ENCODE measurements at places on chromosomes 3 and 15. TPM values are rescaled to one million over a fixed set of nuclear protein-coding genes. Genes with fewer than 3 reads are reported as not detected.

The TLR9 gene
- 0.36 TPM for polyA plus RNA-seq

DNA sequence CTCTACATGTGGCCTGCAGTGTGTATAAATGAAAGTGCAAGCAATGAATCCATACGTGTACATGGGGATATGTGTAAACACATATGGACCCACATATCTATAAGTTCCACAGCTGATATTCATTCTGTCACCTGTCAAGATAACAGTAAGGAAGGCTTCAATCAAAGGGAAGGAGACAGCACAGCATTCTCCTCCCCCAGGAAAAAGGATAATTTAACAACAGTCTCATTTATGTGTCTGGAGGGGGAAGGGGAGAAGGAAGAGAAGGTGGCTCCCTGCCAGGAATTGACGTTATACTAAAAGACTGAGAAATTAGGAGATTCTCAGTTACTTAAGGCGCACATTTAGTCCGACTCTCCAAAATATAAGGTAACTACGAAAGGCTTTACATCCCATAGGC is 345.9 kb downstream of the FOXP1 start:
- no peak for DNase-seq

The ACTC1 gene
- 0.87 TPM for polyA plus RNA-seq

The SH2D7 gene
- 0.93 TPM for polyA plus RNA-seq

DNA sequence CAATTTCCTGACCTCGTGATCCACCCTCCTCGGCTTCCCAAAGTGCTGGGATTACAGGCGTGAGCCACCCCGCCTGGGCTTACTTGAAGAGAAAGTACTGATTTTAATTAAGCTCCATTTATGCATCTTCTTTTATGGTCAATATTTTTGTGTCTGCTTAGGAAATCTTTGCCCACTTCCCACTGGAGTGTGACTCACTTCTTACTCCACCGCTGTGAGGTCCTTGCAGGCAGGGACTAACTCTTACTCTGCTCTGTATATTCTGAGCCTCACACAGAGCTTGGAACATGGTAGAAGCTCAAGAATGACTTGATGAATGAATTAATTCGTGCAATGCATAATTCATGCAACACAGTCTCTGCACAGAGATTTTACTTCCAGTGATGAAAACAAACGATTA is 2.9 kb upstream of the TM4SF19 start:
- no peak for DNase-seq

GRCh38 chr3:30299674-30300385 is 306.6 kb upstream of the TGFBR2 start:
- DNase-seq: no peak

GRCh38 chr15:37638116-37638515 is 296.3 kb upstream of the TMCO5A start:
- DNase-seq: no peak

GRCh38 chr3:168544097-168544957 is 448.6 kb upstream of the GOLIM4 start:
- DNase-seq: no peak

DNA sequence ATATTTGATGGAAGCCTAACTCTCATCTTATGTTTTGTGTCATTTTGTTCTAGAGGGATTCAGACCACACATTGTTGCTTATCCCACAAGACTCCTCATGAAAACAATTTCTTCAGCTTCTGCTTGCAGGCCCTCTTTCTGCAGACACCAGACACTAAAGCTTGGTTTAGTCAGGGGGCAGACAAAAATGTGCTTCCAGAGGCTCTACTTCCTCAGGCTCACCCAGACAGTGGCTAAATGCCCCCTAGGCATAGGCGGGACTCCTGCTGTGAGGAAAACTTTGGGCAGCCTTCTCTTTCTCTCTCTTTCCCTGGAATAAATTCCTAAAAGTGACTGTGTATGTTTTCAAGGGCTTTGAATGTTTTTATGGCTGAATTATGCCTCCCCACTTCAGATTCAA is 435.4 kb upstream of the ATP11B start:
- DNase-seq: no peak

The PHLDB2 gene
- polyA plus RNA-seq: 105 TPM

The SCN11A gene
- polyA plus RNA-seq: 0.68 TPM

DNA sequence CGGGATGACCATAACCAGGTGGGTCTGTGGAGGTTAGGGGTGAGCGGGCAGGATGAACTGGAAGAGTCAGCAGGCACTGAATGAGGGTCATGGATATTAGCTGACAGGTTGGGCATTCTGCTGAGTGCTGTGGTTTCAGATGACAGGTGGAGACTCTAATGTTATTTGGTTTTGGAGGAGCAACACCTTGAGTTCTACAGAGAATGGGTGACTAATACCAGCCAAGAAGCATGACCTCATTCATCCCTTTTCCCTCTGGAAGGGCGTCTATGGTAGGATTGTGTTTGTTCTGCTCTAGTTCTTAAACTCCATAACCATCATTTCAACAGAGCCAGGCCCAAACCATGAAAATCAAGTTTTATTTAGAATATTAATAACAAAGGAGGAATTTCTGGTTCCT is 550.7 kb upstream of the LMCD1 start:
- DNase-seq: no peak

The NUDT16 gene
- polyA plus RNA-seq: 47.3 TPM

The KNG1 gene
- polyA plus RNA-seq: 119 TPM

DNA sequence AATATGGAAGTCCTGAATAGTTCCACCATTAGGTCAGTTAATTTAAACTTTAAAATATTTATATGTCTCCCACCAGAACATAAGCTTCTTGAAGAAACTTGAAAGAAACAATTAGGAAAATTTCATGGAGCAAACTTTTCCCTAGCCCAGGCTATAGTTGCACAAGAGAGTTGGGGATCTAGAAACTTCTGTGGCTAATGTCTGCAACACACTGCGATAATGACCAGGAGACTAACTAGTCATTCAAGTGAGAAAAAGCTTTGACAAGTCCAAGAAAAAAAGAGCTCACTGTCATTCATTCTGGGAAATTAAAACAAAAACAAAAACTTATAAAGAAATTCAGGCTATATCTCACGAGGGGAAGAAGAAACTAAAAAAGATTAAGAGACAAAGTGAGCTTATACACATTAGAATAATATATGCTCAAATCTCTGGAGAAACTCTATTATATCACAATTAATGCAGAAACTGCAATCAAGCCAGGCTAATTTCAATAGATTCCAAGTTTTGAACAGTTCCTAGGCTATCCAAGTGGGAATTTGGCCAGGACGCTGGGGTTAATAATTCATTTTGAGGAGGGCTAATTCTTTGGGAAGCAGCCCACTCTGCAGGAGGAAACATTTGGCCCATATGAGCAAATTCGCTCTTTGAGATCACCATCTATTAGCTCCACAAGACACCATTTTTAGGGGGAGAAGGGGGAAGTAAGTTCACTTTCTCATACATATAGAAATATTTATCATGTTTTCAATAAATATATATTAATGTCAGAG is 134.6 kb downstream of the MEIS2 start:
- no peak for DNase-seq

DNA sequence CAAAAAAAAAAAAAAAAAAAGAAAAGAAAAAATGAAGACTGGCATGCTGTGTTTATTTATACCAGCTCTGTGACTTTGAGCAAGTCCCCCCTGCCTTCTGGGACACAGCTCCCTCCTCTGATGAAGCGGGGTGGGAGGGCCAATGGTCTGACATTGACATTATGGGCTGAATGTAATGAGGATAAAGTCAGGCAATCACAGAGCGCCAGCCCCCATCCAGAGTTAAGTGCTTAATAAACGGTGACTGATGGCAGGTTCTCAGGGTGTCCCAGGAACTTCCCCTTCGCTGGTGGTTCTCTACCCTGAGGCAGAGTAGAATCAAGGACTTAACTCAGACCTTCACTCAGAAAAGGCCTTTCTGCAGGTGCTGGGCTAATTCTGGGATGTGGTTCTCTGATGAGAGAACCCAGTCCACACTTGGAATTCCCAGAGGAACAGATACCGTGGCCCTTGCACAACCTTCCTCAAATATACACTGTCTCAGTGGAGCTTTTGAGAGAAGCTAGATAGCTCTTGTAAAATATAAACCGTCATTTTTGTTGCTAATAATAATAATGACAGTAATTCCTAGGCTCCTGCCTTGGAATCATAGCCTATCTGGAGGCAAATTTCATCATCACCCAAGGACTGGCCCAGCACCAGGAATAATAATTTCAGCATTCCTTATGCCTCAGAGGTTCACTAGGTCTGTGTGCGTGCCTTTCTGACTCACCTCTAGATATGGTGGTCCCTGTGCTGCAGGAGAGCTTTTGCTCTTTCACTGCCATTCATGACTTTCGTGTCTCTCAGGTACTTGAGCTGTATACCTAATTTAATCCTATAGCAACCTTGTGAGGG is 115.8 kb downstream of the RPLP1 start:
- DNase-seq: no peak

DNA sequence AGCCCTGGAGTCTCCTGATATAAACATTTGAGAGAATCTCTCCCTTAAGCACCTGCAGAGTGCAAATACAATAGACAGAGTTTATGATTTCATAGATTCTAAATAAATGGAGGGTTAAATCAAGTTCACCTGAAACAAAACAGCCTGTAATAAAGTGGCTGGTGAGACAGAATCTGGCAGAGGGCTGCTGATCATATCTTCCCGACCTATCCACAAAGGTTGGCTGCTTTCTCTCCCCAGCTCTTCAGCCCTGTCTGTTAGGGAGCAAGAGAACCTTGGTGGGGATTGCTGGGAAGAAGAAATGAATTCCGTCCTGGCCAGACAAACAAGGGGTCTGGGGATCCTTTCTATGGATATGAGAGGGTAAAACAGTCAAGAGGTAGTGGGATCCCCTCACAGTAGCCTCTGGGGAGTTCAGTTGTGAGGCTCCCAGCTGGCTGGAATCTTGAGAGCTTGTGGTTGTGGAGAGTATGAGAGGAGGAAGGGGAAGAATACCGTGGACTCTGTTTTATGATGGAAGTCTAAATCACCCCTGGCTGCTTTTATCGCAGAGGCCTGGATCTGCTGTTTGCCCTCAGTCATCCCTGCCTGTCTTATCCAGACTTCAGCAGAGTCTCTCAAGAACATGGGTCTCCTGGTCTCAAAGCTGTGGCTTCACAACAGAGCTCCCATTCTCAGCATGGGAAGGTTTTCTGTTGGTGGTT is 451.3 kb downstream of the NTRK3 start:
- no peak for DNase-seq

The CISH gene
- polyA plus RNA-seq: 34.4 TPM

DNA sequence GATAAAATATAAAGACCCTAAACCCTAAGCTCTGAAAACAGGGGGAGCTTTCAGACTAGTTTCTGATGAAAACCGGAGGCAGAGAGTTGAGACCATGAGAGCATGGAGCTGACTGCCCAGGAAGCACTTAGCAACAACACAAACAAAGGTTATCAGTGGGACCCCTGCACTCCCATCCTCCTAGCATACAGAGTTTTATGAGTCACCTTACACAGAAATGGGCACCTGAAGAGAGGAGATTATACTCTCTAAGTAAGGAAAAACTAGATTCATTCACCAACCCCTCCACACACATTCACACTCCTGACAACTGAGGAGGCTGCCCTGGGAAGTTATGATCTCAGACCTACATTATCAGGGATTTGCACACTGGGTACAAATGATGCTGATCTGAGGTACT is 261.7 kb downstream of the ULK4 start:
- no peak for DNase-seq

DNA sequence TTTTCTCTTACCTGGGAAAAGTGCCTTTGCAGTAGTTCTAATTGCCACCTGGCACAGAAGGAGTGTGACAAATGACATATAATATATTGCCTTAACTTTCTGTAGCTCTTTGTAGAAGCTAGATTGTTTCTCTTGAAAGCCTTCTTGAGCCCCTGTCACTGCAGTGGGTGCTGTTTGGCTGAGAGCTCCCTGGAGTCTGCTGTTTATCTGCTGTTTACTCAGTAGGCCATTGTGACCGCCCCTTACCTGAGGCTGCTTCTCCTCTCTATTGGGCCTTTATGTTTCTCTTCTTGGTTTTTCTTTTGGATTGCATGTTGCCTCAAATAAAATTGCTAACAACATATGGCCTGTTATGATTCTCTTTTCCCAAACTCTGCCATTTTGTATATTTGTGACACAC is 16.7 kb downstream of the MAP2K5 start:
- DNase-seq: no peak

- no peak for DNase-seq
Observed at GRCh38 chr15:66722757-66723540, 20.9 kb downstream of the SMAD6 start.

All from renal pelvis (tissue), 12 donors.